Activated CD4-positive, alpha-beta T cell treated with anti-CD3 and anti-CD28 coated beads for 4 hours (primary cell): ENCODE measurements at places on chromosomes 7 and 10.

DNA sequence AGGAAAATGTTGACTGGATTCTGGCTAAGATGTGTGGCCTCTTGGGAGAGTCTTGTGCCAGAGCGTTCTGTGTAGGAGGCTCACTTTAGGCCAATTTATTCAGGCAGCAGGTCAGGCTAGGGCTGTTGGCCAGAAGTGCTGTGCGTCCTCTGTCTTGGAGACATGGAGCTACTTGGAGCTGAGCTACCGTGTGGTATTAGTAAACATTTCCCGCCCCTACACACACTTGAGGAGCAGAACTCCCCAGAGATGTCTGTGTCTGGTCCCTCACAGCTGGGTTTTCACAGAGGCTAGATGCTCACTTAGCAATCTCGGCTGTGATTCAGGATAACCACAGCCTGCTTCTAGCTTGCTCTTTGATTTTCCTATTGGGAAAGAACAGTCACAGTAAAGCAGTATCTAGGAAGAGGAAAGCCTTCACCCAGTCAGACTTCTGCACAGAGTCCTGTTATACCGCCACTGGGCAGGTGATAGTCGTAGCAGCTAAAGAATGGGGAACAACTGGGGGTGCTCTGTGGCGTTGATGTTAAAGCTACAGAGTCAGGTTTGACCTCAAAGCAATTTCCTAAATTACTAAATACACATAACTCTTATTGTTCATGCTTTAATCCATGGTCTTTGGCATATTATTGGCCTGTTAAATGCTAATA, 86.7 kb downstream of the MDFIC start:
- no peak for DNase-seq

GRCh38 chr7:141568227-141568626, 17.0 kb downstream of the AGK start:
- no peak for DNase-seq

DNA sequence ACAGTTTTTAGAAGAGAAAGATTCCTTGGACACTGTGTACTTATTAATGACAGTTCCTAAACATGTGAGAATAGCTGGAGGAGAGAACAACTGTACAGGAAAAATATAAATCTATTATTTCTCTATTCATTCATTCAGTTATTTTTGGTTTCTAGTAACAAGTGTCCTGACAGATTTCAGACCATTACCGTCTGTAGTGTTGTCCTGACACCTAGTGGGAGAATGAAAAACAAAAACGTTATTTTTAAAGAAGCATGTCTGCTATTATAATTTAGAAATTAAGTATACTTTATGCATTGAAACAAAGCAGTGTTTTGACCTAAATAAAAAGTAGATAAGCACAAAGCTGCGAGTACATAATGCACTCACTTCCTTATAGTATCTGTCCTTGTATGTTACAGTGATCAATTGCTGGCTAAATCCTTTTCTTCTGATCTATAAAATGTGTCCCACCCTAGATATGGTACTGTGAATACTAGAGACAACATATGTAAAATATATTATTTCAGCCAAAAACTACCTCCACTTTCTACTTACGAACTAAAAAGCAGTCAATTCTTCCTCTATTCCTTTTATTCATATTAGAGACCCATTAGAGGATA, 575.6 kb downstream of the ARL4A start:
- peak; percentile 1 for DNase-seq

DNA sequence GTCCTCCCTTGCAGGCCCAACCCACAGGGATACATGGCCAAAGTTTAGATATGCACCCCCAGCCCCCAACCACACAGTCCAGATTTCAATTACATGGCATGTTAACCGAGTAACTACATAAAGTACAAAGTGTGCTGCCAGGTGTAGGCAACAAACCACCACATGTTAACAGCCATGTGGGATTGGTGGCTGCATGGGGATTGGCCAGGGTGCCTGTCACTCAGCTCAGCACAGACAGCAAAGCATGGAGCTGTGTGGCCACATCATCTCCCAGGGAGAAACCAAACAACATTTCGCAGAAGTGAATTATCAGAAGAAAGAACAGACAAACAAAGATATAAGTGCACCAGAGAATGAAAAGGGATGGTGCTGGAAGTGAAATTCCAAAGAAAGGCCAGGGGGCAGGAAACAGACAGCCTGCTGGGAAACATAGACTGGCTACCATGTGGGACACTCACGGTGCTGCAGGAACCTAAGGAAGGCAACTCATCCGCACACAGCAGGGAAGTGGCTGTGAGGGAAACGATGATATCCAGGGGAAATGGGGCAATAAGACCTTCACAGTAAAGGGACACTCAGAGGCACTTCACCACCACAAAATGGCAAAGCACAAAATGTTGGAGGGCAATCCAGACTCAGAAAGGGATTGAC, 171.2 kb downstream of the PTPRN2 start:
- no peak for DNase-seq

DNA sequence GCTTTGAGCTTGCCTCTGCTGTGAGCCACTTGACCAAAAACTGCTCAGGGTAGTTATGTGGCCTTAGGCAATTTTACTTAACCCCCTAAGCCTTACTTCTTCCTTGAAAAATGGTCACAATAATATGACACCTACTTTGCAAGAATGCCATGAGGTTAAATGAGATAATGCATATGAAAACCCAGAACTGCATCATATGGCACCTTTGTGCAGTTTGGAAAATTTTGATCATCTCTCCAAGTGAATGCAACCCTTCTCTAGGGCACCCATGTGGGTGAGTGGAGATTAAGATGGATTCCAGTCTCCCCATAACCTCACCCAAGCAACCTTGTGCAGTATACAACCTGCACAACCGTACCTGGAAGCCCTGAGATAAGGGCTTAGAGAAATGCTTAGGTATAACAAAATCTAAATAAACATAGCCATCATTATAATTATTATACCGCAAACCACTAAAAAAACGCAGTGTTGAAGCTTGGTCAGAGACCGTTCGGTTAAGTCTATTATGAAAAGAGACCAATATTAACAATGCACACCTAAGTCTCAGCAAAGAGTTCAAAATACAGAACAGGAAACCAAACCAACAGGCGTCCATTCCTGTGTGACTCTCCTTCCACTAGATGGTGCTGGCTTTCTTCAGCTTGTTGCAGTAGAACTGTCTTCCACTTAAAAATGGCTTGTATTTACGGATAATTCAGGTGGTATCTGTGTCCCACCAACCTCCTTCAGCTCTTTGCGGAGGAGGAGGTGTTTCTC, 21.0 kb upstream of the ASB15 start:
- no peak for DNase-seq

DNA sequence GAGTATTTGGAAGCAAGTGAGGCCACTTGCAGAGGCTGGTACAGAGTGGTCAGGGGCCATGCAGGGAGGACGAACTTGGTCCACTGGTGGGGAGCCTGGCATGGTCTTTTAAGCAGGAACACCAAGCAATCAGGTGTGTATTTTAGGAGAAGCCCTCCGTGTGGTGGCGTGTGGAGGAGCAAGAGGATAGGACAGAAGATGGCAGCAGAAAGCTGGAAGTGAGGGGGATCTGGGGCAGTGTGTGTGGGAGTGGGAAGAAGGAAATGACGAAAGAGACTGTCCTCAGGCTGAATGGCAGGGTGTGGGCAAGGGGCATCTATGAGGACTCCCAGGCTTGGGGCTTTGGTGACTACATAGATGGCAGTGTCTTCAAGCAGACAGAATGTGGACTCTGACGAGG, 51.2 kb downstream of the TEX36 start:
- no peak for DNase-seq

DNA sequence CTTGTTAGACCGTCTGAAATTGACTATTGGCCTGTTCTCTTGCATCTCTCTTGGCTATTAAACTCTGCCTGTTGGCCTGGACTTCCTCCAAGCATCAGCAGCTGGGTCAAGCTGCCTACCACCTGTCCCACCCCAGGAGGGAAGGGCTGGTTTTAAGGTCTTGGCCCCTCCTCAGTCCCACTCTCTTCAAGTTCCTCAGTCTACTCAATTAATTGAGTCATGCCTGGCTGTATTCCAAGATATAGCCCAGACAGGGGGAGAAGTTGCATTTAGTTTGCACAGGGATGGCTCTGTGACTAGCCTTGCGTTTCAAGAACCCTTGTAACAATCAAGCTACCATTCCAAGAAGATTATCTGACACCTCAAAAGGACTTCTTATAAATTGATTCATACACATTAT, 113.8 kb upstream of the GLI3 start:
- DNase-seq = no peak

DNA sequence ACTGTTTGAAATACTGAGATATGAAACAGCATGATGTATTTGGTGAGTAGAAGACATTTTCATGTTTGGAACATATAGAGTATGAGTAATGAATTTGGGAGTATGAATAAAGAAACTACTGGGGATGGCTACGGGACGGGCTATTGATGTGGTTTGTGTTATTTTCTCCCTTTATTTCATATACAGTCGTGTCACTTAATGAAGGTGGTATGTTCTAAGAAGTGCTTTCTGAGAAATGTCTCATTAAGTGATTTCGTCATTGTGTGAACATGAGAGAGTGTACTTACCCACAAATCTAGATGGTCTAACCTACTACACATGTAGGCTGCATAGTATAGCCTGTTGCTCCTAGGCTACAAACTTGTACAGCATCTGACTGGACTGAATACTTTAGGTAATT, 106.3 kb downstream of the CCNY start:
- no peak for DNase-seq

DNA sequence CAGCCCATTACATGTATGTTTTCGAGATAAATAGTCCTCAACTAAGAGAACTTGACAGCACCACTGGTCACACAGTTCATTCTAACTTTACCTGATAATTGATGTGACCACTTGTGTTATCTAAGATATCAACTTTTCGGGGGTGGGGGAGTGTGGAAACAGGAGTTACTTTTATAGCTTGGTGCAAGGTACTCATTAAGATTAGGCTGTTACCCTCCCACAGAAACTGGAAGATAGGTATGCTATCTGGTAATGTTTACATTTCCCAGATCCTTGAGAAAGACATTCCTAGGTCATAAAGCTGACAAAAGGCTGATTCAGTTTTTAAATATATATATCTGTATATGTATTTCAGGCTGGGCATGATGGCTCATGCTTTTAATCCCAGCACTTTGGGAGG, 11.1 kb downstream of the ERVW-1 start:
- no peak for DNase-seq

DNA sequence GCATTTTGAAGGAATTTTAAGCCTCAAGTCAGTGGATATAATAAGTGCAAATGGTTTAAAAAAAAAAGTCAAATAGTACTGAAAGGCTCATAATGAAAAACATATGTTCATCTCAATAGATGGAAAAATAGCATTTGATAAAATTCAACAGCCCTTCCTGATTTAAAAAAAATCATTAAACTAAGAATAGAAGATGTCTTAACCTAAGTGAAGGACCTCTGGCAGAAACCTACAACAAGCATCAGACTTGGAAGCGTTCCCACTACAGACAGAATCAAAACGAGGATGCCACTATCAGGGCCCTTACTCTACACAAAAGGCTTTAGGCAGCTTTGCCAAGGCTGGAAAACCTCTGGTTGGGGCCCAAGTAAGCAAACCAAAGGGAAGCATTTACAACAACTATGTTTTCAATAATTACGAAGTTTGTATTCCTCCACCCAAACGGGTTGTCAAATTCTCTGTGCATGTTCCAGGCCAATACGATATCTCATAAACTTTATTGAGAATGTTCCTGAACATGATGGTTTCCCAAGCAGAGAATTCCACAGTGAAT, 45.1 kb downstream of the CYTH3 start:
- DNase-seq = no peak

DNA sequence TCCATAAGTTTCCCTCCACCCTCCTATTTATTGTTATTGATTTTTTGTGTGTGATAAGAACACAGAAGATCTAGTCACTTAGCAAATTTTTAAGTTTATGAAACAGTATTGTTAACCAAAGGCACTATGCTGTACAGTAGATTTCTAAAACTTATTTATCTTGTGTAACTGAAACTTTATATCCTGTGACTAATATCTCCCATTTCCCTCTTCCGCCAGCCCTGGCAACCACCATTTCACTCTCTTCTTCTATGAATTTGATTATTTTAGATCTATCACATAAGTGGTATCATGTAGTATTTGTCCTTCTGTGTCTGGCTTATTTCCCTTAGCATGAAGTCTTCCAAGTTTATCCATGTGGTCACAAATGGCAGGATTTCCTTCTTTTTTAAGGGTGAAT, 144.3 kb upstream of the INHBA start:
- no peak for DNase-seq

DNA sequence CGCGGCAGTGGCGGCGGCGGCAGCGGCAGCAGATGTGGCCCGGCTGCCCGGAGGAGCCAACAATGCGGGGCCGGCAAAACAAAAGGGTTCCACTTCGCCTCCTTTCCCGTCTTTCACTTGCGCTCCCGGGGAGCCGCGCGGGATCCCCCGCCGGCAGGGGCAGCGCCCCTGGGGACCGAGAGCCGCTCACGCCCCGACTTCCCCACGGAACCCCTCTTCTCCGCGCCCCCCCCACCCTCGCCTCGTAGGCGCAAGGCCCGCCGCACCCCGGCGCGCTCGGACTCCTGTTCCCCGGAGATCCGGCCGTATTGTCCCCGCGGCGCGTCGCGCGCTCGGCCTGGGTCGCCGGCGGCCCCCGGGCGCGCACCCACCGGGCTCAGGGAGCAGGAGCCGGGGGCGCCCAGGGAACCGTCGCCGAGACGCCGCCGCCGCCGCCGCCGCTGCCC, 854 bp downstream of the CTBP2 start:
- DNase-seq = no peak

- no peak for DNase-seq
Observed at GRCh38 chr7:68087401-68087800, 1090.8 kb downstream of the TYW1 start.

GRCh38 chr10:93106631-93107072, 33.0 kb downstream of the CYP26A1 start:
- DNase-seq = no peak

DNA sequence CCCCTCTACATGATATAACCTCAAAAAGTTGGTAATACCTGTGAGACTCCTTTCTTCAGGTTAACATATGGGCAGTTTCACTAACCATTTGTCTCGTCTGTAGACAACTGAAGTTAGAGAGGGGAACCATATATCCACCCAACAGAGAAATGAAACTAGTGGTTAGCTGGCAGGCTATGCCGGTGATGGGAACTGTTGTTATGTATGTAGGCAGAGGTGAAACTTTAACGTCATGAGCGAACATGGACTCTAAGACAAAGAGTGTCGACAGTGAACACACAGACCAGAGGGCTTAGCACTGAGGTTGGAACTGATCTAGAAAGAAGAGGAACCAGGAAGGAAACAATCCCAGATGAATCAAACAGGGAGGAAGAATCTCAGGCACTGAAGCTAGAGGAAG, 112.4 kb downstream of the ELMO1 start:
- DNase-seq = no peak

DNA sequence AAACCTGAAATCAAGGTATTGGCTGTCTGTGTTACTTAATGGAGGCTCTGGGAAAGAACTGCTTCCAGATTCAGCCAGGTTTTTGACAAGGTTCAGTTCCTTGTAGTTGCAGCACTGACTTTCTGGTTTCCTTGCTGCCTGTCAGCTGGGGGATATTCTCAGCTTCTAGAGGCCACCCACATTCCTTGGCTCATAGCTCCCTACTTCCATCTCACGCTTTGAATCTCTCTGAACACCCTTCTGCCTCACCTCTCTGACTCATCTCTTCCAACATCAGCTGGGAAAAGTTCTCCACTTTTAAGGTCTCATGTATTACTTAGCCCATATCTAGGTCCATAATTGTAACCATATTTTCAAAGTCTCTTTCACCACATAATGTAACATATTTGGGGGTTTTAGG, 22.9 kb upstream of the GPR22 start:
- DNase-seq = no peak
